A549 treated with ZK216348 at 1 μM for 4 hours (cell line): ENCODE measurements at places on chromosomes 12 and 14. TPM values are rescaled to one million over a fixed set of nuclear protein-coding genes. Genes with fewer than 3 reads are reported as not detected.

KRT84 gene
- total RNA-seq: not detected in 5 replicates

SLC6A15 gene
- total RNA-seq: 1.5 to 5.8 TPM (median 4.1 TPM) in 5 replicates

BCL2L14 gene
- not detected in 5 replicates for total RNA-seq

RD3L gene
- total RNA-seq: not detected in 5 replicates

OTX2 gene
- total RNA-seq: not detected in 5 replicates

GRIN2B gene
- 4.5 to 4.8 TPM (median 4.7 TPM) in 5 replicates for total RNA-seq

GPR162 gene
- 0.39 to 0.87 TPM (median 0.56 TPM) in 5 replicates for total RNA-seq
